Lung microvascular endothelial cell (primary cell): ENCODE measurements at places on chromosomes 5 and 9. TPM values are rescaled to one million over a fixed set of nuclear protein-coding genes. Genes with fewer than 3 reads are reported as not detected.
A peak's percentile ranks its signal among the peaks of the same experiment; 100 is the strongest.

The COL27A1 gene
- 0.40 and 1.1 TPM in 2 replicates for total RNA-seq

DNA sequence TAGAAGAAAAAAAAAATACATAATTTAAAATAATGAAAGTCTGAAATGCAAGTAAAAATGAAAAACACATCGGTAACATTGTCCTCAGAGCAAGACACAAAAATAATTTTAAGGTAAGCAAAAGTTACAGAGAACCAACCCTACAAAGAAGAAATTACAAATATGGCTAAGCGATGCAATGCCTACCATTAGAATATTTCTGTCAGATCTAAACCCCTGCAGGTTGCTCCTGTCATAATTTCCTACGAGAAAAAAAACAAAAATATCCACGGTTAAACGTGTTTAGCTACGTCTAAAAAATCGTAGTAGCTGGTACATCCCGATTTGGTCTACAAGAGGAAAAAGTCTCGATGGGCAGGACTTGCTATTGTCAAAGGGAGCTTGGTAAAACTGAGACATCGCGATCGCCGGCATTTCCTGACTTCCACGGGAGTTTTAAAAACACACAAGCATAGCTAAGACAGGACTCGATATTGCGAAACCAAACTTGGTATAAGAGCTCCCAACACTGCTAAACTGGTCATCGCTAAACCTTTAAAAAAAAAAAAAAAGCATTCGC lies 1.1 kb upstream of the ANXA2R start:
- DNase-seq, result peak; percentile 68

- DNase-seq, result no peak
These were observed 13.2 kb upstream of the ICE1 start for GRCh38 chr5:5409151-5409810.

The FOXD4L4 gene
- total RNA-seq, result under 0.01 TPM in 2 replicates

DNA sequence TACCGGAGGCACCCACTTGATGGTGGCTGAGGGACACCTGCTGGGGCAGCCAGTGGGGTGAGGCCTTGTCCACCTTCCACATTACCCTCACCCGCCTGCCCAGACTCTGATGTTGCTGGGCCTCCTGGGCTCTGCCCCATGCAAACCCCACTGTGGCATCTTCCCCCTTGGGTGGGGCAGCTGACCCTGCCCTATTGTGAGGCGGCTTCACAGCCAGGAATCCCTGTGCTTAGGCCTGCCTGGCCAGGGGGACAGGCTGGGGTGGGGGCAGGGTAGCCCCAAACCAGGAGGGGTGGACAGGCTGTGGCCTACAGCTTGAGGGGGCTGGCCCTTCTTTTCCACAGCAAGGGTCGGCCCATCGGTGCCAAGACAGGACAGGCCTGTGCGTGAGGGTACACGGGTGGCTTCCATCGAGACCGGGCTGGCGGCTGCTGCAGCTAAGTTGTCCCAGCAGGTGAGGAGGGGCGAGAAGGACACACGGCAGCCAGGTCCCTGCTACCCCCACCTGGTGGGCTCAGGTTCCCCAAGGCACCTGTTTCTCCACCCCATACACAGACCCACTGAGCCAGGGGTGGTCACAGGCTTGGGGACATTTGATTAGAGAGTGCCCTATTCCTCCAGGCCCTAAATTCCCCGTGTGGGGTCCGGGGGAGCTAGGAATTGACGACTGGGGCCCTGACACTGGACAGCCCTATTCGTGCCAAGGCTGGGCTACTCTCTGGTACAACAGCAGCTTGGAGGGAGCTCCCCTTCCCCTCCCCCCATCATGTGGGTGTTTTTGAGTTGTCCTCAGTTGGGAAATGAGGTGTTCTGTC lies 99.2 kb downstream of the PHF2 start:
- DNase-seq, result no peak

The LHX3 gene
- total RNA-seq, result not detected in 2 replicates

GRCh38 chr9:129628709-129629108 lies 2.7 kb downstream of the NTMT1 start:
- DNase-seq, result no peak

DNA sequence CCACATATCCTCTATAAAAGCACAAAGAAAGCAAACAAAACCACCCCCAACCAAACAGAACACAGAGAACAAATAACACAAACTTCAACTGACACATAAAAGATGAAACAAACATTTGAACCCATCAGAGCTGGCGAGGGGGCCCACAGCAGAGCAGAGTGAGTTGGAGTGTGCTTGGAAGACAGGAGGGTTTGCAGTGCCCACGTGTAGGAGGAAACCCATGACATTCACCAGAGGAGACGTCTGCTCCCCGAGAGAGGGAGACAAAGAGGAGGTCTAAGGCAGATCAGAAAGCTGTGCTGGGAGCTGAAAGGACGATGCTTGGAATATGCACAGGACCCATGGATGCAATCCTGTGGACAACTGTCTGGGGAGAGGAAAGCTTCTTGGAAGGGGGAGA lies 27.0 kb downstream of the MRPL36 start:
- peak; percentile 23 for DNase-seq

GRCh38 chr5:133242221-133242835 lies 190.5 kb downstream of the HSPA4 start:
- no peak for DNase-seq

The GEMIN5 gene
- total RNA-seq, result 9.2 and 14.5 TPM in 2 replicates

The PCDHGB3 gene
- 2.0 and 3.8 TPM in 2 replicates for total RNA-seq

The SPATA31D4 gene
- total RNA-seq, result not detected in 2 replicates

DNA sequence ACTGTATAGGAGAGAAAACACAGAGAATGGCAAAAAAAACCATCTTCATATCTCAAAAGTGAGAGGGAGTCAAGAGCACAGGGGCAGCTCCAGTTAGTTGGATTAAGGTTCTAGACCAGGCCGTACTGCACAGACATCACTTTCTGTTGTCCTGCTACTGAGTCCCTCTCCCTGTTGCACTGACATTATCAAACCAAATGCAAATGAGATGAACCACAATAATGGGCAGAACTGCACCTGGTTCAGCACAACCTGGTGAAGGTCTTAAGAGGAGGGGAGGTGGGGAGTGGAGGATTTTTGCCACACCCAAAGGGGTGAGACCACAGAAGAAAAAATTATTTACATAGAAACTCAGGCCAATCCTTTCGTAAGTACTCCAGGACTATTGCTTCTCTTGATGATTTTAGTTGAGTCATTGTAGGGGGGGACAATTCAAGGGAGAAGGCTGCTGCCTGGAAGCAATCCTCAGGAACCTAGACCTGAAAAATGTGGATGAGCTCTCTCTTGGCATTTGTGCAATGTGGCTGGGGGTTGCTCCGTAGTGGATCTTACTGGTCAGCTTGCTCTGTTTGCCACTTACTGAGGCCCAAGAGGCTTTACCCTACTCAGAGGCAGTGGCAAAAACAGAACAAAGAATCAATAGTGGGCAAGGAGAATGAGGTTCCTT lies 94.5 kb upstream of the PPP1R2B start:
- no peak for DNase-seq

- DNase-seq, result peak; percentile 58
These were observed 33.3 kb downstream of the TLE1 start for GRCh38 chr9:81656004-81656403.

GRCh38 chr5:55960779-55961178 lies 34.0 kb downstream of the IL6ST start:
- DNase-seq, result no peak

The CWC27 gene
- total RNA-seq, result 7.4 and 7.9 TPM in 2 replicates

DNA sequence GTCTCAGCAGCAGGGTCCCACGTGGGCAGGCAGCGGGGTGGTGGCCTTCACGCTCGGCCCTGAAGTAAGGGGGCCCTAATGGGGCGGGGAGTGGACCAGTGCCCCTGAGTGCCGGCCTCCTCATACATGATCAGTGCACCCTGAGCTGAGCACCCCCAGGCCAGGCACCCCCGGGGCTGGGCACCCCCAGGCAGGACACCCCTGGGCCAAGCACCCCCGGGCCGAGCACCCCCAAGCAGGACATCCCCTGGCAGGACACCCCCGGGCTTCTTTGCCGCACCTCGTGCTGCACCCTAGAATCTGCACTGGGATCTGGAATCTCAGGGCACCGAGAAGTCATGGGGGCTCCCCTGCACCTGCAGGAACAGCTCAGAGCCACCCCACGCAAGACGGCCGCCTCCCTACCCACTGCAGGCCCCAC lies 51.4 kb downstream of the EXD3 start:
- DNase-seq, result no peak

The CCT5 gene
- 477 and 610 TPM in 2 replicates for total RNA-seq

DNA sequence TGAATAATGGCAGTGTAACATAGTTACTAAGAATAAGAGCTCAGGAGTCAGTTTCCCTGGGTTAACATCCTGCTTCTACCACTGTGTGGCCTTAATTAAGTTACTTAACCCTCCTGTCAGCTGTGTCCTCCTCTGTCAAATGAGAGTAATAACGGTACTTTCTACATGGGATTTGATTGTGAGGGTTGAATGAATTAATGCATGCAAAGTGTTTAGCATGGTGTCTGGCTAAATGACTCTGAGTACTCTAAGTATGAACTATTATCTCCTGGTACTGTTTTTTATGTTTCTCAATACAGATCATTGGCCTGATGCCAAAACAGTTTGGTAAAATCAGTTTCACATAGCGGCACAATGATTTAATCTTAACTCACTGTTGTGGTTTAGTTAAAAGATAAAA lies 19.6 kb downstream of the ZNF131 start:
- no peak for DNase-seq

DNA sequence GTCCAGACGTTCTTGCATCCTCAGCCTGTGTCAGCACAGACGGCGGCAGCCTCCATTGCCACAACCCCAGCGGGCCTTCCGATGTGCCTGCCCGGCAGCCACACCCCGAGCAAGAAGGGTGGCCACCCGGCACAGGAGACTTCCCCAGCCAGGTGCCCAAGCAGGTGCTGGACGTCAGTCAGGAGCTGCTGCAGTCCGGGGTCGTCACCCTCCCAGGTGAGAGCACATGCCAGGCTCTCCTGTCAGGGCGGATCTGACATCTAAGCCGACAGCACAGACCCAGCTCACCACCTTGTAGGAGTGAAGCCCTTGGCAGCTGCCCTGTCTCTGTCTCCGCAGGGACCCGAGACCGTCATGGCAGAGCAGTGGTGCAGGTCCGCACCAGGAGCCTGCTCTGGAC lies 48.3 kb upstream of the LRRC14B start:
- no peak for DNase-seq

- DNase-seq, result peak; percentile 13
These were observed 176.9 kb upstream of the WWC1 start for GRCh38 chr5:168114444-168115017.

DNA sequence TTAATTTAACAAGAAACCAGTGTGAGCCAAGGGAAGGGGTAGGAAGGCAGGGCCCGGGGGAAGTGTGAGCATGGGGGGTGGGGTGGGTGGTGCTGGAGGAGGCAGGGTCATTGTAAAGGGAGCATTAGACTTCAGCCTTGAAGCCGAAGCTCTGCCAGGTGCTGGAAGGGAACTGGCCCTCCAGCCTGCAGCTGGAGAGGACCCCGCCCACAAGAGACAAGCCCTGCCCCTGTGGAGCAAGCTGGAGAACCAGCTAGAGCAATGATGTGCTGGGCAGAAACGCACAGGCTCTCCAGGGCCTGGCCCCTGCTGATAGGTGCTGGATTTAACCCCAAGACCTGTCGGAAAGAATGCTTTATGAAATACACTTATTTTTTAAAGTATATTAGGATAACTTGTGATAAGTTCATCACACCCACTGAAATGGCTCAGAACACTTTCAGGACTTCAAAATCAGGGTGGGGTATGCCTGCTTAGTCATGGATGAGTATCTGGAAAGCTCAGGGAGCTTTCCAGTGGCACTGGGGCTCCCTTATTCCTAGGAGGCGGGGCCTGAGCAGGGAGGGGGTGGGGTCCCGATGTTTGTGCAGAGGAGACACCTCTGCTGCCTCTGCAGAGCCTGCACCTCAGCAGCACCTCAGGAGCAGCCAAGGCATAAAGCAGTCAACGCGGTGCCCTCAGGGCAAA lies 27.1 kb downstream of the UBE2QL1 start:
- DNase-seq, result no peak

DNA sequence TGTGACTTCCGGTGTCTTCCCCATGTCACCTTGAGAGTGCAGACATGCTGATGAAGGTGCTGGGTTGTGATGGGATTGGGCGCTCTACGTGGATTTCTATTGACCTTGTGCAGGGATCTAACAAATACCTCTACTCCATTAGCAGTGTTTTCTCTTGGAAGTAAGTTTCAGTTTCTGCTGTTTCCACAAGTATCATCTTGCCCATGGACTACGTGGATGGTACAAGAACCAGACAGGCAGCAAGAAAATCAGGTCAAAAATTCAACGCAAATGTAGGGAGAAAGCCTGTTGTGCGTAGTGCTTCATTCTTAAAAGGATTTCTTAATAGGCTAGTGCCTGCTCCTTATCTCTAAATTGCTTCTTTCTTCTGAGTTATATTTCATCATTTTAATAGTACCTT lies 60.8 kb downstream of the AOPEP start:
- no peak for DNase-seq

The PAIP2 gene
- total RNA-seq, result 66.0 and 87.1 TPM in 2 replicates

DNA sequence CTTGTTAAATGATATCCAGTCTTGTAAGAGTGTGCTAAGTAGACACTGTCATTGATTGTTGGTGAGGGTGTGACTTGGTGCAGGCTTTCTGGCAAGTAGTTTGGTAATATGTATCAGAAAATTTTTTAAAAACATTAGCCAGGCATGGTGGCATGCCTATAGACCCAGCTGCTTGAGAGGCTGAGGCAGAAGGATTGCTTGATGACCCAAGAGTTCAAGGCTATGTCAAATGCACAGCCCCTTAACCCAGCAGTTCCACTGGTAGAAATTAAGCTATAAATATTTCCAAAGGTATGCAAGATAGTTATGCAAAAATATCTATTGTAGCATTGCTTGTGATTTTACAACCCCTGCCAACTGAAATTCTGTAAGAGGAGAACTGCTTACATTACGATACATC lies 24.2 kb downstream of the ZBTB43 start:
- DNase-seq, result no peak

DNA sequence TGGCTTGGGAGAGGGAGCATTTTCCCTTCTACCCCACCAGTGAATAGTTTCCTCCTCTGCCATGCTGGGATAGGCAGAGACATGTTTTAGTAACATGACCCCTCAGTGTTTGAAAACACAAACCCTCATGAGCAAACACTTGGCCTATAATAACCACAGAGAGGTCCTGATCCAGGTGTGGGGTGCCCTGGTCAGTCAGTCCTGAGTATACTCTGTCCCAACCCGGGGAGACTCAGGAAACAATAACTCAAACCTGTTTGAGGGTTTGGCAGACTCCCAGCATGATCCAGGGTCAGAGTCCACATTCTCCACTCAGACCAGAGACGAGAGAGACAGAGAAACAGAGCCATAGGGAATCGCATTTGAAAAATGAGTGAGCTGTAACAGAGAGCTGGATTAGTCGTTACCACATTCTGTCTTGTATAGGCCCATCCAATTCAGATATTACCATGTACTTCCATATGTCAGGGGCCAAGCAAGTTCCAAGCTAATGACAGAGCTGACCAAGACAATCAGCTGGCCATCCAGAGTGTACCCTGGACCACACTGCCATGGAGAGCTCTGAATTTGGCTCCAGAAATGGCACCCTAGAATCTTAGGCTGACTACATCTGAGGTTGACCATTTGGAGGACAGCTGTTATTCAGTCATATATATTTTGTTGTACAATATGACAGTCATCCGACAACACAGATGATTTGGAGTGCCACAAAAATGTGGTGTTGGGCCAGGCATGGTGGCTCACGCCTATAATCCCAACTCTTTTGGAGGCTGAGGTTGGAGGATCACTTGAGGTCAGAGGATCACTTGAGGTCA lies 4.2 kb upstream of the CA9 start:
- DNase-seq, result peak; percentile 28

GRCh38 chr5:81283976-81284375 lies 17.4 kb upstream of the ZCCHC9 start:
- no peak for DNase-seq
